ENCODE measurements at places on chromosomes 3 and 15.

DNA sequence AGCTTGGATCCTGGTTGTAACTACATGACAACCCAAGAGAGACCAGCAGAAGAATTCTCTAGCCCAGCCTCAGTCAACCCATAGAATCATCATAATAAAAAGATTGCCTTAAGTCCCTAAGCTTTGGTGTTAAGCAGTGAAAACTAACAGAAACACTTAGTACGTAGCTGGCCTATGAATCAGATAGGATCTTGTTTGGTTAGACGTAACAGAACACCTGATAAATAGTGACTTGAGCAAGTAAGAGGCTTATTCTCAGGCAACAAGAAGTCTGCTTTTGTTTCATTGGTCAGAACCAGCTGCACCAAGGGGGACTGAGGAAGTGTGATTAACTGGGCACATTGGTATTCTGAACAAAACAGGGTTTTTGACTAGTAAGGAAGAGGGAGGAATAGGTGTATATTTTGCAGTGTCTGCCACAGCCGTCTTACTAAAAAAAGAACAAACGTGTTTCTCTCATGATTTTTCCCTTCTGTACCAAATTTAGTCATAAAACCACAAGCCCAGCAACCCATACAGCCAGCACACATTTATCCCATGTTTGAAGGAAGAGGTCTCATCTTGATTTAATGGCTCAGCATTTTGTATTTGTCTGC is 53.3 kb upstream of the GLCE start:
- no peak for DNase-seq

DNA sequence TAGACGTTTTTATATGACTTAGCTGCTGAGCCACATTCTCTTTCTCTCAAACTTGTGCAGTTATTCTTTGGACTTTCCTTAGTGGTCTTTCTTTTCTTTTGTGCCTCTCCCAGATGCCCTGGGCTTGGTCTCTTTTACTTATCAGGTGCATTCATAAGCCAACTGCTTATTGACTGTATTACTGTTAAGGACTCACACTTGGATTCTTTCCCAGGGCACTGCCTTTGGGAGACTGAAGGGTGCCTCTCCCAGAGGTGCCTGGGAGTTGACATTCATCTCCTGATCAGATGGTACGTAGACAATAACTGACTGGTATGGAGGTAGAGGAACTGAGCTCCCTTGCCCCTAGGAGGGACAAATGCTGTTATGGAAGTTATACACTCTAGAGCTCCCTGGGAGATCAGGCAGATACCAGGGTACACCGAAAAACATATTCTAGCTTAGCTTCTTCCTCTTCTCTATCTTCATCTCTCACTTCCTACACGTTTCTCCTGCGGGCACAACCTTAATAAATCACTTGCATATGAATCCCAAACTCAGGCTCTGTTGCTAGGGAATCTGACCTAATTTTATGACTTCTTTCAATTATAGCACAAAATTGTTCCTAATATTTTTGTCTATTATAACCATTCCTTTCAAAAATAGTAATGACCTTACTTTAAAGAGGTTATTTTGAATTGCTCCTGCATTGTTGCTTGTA is 24.7 kb downstream of the PARP15 start:
- no peak for DNase-seq

GRCh38 chr15:77530576-77530975 is 102.1 kb downstream of the LINGO1 start:
- no peak for DNase-seq

GRCh38 chr15:62962101-62962995 is 80.2 kb upstream of the TPM1 start:
- DNase-seq = no peak

- no peak for DNase-seq
These were observed 1.1 kb upstream of the TPM1 start for GRCh38 chr15:63041402-63041973.

GRCh38 chr3:112817271-112817670 is 29.4 kb downstream of the CD200R1L start:
- DNase-seq = no peak

GRCh38 chr3:158976966-158977365 is 175.1 kb downstream of the MFSD1 start:
- no peak for DNase-seq

GRCh38 chr3:193347521-193348501 is 30.7 kb downstream of the ATP13A5 start:
- no peak for DNase-seq

DNA sequence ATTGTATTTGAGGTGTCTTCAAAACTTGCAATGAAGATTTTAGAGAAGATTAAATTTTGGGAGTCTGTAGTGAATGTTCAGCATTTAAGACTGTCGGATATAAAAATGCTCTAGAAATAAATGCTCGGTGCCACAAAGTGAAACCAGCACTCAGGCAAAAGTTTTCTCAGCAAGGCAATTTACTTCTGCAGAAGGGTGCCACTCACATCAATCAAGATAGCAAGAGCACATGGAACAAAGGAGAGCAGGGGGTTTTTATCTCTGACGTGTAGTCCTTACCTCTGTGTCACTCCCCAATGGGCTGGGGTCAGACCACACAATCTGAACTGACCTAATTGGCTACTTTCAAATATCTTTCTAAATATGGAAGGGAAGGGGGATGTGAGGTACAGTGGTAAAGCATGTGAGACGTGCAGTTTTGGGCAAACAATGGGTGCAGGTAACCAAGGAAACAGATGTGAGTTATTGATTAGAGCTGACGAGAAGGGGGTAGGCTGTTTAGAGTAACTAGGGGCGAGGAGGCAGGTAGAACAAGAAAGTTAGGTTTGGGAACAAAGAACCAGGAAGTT is 23.4 kb upstream of the FXR1 start:
- DNase-seq = no peak

DNA sequence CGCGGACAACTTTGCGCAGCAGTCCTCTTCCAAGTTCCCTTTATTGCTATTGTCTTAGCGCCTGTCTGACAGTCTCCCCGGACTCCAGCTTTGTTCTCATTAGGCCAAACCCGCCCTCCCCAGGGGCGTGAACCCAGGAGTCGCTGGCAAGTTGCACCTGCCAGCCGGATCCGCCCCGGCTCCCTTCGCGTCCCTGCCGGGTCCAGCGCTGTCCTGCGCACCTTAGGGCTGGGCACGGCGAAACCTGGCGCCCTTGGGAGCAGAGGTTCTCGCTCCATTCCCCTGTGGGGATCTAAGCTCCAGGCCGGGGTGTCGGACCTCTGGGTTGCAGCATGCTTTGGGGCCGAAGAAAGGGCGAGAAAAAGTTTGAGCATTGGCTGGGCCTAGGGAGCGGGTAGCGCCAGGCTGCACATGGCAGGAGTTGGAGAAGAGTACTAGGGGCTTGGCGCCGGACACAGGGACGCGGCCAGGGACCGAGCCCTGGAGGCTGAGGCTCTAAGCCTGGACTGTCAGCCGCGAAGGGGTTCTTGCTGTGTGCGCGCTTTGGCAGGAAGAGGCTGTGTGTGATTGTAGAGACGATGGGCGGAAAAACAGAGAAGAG is 335.1 kb upstream of the THRB start:
- no peak for DNase-seq

DNA sequence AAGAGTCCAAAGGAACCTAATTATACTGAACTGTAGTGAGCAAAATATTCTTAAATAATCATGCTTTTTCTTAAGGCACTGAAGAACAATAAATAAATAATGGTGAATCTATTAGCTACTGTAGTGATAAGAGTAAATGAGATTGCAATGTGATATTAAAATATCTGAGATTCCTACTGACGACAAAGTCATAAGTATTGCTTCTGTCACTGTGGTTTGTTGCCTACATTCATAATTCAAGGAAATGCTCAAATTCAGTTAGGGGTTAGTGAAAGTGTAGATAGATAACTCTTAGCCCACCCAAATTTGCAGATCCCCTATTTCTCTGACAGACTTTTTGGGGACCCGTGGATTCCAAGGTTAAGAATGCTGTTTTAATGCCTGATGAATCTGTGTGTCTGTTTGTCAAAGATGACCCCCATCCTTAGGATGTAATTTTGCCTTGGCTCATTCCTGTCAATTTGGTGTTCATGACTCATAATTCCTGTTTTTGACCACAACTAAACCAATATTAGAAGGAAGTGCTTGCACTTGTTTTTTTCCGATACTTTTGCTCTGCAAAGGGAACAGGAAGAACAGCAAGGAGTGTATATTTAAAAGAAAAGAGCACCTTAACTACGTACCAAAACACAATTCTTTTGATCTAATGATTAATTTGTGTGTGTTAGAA is 86.7 kb downstream of the MAGI1 start:
- no peak for DNase-seq

GRCh38 chr3:124385996-124386395 is 344.3 kb upstream of the UMPS start:
- DNase-seq = no peak
